T follicular helper cell (primary cell): ENCODE measurements at places on chromosomes 6 and 20.

- no peak for DNase-seq
Measured at GRCh38 chr20:51100617-51101016, 77.7 kb upstream of the KCNG1 start.

DNA sequence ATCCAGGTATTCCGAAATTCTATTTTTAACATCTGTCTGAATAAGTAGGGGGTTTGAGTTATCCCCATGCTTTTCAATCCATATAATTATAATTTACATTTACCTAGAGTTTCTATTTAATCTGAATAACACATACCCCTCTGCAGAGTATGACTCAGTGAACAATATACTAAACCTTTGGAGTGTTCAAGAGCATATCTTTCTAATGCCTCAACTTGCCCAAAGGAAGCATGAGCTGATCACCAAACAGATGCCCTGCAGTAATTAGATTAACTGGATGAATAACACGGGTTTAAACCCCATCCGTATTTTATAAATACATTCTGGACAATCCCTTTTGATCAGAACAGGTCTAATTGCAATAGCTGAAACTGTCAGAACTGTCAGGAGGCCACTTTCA is 897.1 kb downstream of the TFAP2A start:
- DNase-seq: no peak

DNA sequence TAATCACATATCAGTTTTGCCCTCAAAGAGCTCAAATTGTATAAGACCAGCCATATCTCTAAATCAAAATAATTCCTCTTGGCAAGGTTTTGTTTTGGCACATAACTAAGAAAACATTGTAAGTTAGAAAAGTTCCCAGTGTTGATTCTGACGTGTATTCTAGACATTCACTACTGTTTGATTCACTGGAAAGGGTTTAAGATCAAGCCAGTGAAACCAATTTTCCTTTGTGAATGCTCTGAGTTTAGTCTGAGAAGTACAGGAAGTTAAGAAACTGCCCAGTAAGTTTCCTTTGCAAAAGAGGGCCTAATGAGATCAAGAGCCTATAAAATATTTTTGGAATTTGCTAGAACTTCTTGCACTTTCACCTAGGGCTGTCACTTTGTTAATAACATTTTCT is 143.0 kb downstream of the FNDC1 start:
- DNase-seq: no peak

DNA sequence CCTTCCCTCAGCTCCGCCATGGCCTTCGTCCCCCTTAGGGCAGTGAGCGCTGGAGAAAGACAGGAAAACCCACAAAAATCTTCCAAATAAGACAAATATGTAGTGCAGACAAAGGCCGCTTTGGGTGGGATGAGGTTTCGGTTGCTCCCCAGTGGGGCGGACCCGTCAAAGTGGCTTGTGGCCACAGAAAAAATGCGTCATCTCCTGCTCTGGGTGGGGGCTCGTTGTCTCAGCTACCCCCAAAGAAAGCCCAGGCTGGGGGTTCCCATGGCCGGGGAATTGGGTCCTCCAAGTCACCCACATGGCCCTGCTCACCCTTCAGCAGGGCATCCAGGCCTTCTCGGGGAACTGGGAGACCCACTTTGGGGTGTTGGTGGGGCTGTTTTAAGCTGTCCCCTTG is 21.9 kb upstream of the SCUBE3 start:
- DNase-seq: no peak

GRCh38 chr6:157791450-157791849 is 31.6 kb upstream of the SNX9 start:
- DNase-seq: no peak

- no peak for DNase-seq
Measured at GRCh38 chr6:116528780-116529179, 16.7 kb downstream of the TRAPPC3L start.

DNA sequence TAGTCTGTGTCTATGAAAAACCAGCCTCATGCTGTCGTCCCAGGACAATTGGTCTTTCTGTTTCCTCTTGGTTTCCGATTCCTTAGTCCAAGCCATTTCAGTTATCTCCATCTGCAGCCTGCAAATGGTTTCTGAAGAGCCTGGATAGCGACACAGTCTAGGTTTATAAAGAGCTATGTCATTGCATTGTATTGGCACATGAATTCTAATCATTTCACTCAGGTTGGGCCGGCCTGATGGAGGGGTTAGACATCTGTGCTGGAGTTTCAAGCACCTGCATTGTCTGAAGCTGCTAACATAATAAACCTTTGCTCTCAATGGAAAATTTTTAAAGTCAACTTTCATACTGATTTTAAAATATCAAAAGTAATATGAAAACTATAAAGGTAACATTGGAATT is 232.6 kb upstream of the MAP3K7 start:
- DNase-seq: no peak

GRCh38 chr6:156782691-156783320 is 5.6 kb downstream of the ARID1B start:
- DNase-seq: no peak

DNA sequence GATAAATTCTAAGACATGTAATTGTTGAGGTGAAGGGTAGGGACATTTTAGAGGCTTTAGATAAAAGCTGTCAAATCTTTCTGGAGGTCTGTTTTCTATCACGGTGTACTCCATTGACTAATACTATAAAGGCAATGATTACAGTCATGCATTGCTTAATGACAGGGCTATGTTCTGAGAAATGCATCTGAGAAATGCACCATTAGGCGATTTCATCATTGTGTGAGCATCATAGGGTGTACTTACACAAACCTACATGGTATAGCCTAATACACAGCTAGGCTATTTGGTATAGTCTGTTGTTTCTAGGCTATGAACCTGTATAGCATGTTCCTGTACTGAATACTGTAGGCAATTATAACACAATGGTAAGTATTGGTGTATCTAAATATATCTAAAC is 71.3 kb upstream of the FYN start:
- no peak for DNase-seq

GRCh38 chr6:142088858-142089216 is 43.9 kb upstream of the GJE1 start:
- DNase-seq: no peak

DNA sequence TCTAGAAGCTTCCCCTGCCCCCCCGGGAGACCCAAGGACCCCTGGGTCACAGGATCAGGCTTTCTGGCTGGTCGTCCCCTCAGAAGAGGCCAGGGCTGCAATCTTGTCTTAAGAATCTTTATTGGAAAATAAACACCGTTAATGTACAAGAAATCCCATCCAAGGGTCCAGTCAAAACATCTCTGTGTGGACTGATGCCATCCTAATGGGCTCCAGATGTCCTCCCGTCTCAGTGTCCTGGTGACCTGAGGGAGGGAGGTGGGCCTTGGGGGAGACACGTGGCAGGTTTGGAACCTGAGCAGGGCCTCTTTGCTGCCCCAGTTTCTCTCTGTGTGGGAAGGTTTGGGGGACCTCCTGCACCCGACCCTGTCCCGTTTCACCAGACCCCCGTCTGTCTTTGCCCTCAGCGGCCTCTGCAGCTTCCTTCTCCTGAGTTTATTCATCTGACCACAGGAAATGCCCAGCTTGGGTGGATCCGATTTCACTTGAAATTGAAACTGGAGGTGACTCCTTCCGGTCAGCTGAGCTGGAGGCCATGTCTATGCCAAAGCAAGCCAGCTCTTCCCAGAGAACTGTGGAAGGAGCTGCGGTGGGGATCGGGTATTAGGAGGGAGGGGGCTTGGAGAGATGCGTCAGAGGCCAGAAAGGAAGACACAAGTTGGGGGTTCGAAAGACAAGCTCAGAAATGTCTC is 75.1 kb downstream of the SLC2A10 start:
- no peak for DNase-seq

DNA sequence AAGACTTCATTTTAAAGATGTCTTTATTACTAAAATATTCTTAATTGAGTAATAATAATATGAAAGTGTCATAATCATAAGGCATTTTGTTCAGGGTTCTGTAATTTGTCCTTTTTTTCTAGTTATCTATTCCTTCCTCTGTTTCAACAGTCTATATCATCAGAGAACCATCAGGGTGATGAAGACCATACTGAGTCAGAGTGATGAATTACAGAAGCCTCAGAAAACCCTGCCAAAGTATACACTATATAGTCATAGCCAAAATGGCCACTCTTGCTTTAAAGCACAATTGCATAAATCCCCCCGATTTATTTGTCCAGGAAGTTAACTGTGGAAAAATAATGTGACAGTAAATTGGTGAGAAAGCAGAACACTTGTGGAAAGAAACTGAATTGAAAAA is 735.0 kb downstream of the EPHA7 start:
- DNase-seq: no peak

DNA sequence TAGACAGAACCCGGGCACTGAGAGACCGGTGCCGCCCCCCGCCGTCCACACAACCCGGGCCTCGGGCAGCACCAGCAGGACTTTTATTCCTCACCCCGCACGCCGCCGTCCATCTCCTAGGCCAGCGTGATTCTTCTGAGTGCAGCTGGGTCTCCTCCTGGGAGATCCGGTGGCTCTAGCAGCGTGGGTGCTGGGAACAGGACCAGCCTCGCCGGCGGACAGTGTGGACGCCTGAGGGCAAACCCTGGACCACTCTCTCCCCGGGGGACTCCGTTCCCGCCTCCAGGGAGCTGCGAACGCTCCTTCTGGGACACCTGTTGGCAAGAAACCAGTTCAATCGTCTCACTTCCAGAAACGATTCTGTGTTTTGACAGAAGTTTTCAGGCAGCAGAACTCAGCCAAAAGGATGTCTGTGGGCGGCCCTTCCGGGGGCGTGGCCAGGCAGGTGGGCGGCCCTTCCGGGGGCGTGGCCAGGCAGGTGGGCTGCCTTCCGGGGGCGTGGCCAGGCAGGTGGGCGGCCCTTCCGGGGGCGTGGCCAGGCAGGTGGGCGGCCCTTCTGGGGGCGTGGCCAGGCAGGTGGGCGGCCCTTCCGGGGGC is 130.7 kb downstream of the DLL1 start:
- DNase-seq: no peak

GRCh38 chr6:1942834-1943233 is 302.6 kb downstream of the GMDS start:
- no peak for DNase-seq

- no peak for DNase-seq
Measured at GRCh38 chr20:34177052-34177451, 64.2 kb upstream of the ASIP start.

- no peak for DNase-seq
Measured at GRCh38 chr6:37150314-37150713, 19.6 kb upstream of the PIM1 start.

GRCh38 chr6:169029861-169030260 is 223.8 kb downstream of the THBS2 start:
- no peak for DNase-seq

- DNase-seq: no peak
Measured at GRCh38 chr6:119559586-119559985, 210.0 kb upstream of the MAN1A1 start.

DNA sequence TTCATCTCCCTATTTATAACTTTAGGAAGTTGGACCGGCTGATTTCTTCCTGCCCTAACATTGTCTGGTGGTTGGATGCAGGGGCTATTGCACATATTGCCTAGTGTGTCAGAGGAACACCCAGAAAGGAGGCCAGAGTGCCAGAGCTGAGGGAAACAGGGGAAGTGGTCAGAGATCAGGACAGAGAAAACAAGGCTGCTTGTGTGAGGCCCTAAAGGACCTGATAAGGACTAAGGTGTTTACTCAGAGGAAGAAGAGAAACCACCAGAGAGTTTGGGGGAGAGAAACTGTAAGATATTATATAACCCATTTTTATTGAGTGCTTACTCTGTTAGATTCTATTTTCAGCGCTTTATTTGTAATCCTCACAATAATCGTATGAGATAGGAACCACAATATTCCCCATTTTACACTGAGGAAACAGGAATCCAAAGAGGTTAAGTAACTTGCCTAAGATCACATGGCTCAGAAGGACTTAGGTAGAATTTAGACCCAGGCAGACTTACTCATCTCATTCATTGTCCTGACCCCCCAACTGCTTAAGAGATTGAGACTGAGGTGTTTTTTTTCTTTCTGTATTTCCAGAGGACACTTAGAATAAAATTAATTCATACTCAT is 54.0 kb upstream of the REV3L start:
- no peak for DNase-seq

DNA sequence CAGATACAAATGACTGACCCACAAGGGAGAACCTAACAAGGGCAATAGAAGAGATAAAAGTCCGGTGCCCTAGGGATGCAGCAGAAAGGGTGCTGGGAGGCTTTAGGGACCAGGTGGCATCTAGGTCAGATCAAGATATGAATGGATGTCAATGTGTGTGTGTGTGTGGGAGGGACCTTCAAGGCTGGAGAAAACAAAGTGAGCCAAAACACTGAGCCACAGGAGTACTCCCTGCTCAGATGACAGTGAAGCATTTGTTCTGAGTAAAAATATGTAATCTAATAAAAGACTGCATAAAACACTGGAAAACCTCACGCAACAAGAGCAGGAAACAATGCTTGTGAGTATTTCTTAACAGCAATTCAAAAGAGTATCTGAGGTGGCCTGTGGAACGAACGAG is 28.2 kb downstream of the ZNF337 start:
- no peak for DNase-seq

- no peak for DNase-seq
Measured at GRCh38 chr6:84774157-84774984, 10.0 kb upstream of the TBX18 start.

- DNase-seq: no peak
Measured at GRCh38 chr20:32110727-32111126, 1.2 kb downstream of the TM9SF4 start.

DNA sequence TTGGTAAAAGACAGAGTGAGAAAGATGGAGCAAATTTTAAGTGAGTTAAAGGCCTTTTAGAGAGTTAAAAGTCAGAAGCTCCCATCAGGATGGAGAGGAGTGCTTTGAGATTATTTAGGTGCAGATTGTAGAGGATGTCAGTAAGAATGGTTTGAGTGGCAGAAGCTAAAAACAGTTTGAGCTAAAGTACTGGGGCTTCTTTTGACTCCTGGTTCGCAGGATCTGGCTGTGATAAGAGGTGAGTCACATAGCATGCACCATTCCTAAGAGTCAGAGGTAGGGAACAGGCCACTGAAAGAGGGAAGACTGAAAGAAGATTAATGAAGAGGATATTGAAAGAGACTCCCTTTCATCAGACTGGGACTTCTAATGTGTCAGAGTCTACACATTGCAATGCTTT is 1047.9 kb upstream of the MAP3K7 start:
- no peak for DNase-seq

GRCh38 chr6:108598305-108598863 is 37.7 kb downstream of the FOXO3 start:
- DNase-seq: no peak
